ENCODE measurements at places on chromosomes 5 and 9.

DNA sequence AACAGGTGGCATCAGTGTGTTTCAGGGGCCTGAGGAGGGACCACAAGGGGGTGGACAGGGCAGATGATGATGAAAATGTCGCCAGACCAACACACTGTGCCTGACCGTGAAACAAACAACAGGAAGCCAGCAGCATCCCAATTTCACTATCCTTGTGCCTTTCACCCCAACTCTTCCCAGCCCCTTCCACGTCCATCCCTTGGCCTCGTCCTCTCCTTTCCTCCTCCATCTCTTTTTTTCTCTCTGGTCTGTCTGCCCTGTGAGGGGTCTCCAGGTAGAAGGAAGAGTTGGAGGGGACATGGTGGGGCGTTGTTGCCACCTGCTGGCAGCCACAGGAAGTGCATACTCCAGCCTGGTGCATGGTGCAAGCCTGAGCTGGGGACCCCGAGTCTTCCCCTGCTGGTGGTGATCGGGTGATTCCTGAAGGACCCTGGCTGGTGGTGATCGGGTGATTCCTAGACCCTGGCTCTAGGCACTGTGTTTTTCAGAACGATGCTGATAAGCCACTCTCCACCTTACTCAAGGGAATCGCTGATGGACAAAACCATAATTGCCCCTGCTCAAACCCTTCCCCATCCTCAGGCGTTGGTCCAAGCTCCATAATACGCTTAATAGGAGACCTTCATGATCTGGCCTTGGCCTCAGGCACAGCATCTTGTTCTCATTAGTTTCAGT lies 21.7 kb upstream of the NSD1 start:
- peak; percentile 62 for DNase-seq

DNA sequence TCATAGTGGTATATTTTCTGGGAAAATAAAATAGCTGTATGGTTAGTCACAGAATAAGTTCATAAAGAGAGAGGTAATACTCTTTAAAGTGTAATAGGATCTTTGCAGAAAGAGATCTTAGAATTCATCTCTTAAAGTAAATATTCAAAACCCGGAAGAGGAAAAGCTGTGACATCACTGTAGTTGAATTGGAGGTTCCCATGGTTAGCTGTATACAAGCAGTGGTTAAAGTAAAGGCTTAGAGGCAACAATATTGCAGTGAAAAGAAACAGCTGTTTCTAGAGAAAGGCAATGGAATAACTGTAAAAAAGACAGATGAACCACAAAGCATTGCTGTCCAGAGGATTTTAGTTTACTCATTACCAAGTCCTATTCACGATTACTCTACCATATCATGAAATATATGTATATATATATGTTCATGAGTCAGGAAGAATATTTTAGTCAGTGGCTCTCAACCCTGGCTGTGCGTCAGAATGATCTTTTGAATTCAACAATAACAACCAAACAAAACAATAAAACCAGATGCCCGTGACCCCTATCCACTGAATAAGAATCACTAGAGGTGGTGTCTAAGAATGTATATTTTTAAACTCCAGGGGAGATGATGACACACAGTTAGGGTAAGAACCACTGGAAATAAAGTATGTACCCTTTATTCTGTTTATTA lies 4.7 kb downstream of the ERCC6L2 start:
- no peak for DNase-seq

DNA sequence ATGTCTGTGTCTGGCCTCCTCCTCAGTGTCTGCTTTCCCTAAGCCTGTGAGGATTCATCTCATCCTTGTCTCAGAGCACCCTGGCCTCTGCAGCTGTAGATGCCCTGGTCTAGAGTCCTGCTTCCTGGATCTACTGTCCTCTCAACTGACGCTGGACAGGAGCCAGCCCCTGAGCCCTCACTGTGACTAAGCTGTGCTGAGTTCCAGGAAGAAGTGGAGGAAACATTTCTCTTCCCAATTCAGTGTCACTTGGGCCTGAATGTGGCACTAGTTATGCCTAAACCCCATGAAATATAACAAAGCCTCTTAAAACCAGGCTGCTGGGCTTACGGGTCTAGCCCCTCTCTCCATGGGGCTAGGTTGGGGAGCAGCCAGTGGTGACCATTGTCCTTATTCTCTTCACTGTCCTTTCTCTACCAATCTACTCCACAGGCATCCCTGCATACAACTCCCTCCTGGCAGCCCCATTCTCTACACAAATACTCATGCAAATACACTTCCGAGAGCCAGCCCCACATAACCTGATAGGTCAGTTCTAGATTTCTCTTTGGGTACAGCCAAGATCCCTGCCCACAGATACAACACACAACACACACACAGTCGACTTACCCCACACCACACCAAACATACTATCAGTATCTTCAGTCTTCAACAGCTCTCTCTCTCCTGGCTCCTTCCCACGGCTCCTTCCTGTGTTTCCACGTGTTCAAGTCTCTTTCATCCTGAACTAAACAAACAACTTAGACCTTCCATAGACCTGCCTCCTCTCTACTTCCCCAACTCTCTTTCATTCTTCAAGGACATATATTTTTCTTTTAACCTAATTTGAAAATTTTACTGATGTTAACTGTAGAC lies 220.8 kb downstream of the SNX18 start:
- DNase-seq, result no peak

DNA sequence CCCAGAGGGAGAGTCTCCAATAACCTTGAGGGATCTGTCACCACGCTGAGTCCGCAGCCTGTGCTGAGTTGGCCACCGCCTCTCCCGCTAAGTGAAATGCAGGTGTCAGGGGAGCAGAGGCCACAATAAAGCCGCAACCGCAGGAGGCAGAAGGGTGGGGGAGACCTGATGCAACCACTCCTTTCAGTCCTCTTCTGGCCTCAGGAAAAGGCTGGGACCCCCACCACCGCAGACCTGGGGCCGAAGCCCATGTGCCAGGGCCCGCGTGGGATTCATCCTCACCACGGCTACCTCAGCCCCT lies 576 bp downstream of the MAP1B start:
- DNase-seq, result peak; percentile 34

GRCh38 chr5:1735320-1735970 lies 64.2 kb downstream of the MRPL36 start:
- DNase-seq, result no peak

DNA sequence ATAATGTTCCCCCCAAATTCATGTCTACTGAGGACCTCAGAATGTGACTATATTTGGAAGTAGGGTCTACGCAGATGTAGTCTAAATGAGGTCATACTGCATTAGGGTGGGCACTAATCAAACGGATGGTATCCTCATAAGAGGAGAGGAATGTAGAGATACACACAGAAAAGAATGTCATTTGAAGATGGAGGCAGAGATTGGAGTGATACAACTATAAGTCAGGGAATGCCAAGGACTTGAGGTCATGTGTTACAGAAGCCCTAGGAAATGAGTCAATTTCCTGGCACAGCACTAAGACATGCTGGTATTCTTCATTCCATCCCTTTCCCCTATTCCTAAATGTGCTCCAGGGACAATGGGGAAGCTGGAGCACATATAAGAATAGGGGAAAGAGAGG lies 758 bp upstream of the PDCD1LG2 start:
- no peak for DNase-seq

DNA sequence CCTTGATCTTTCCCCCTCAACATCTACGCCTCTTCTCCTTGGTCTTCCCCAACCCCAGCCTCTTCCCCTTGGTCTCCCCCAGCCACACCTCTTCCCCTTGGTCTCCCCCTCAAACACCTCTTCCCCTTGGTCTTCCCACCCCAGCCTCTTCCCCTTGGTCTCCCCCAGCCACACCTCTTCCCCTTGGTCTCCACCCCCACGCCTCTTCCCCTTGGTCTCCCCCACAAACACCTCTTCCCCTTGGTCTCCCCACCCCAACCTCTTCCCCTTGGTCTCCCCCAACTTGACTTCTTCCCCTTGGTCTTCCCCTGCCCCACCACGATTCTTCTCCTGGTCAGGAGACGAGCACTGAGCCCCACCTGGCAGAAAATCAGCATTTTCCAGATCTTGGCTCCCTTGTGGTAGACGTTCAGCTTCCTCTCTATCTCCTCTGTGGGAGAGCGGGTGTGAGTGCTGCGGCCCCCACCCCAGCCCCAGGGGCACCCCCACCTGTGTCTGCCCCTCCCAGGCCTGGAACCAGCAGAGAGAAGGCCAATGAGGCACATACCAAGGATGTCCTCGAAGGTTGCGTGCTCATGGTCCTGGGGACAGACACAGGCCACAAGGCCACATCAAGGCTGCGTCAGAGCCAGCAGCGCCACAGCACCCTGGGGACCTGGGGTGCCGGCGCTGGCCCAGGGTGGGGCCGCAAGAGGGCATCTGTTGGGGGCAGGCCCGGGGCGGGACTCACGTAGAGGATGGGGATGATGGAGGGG lies 7.0 kb downstream of the NSMF start:
- DNase-seq, result no peak

- no peak for DNase-seq
Measured at GRCh38 chr9:13513716-13514444, 234.4 kb upstream of the MPDZ start.

DNA sequence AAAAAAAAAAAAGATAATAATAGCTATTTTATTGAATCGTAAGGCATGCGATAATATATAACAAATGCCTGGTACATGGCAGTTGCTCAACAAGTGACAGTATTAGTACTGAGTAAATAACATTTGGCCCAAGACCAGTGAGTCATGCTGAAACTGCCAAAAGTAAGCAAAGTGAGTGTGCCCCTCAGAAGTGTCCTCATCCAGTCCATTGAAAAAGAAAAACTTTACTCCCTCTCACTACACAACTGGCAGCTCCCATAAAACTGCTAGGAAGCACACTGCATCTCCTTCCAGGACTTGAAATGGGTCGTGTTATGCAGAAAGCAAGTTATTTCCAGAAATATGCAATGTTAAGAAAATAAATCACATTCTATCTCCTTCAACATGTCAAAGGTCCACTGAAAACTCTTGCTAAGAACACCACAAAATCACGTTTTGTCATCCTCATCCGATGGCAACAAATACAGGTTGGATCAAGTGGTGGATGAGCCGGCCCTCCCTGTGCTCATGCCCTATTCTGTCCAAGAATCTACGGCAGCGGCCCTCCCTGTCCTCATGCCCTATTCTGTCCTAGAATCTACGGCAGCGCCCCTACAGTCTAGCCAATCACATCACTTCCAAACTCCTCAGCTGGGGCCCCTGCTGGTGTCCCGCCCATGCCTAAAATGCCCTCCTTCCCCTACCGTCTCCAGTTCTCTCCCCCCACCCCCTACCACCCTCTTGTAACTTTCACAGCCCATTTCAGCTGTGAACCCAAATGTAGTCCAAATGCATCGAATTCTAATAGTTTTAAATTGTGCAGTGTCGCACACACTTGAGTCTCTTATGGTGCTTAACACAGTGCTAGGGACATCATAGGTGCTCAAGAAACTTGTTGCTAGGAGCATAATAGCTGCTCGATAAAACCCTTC lies 12.5 kb downstream of the PTCH1 start:
- peak; percentile 13 for DNase-seq
